NB4 (cell line): ENCODE measurements at places on chromosomes 11 and 22.

GRCh38 chr11:80007616-80008015 is 566.8 kb upstream of the TENM4 start:
- no peak for DNase-seq

- DNase-seq: no peak
These were observed 2.4 kb downstream of the OR52E1 start for GRCh38 chr11:5071799-5072198.

- no peak for DNase-seq
These were observed 435.2 kb upstream of the B3GAT1 start for GRCh38 chr11:134847083-134847715.

DNA sequence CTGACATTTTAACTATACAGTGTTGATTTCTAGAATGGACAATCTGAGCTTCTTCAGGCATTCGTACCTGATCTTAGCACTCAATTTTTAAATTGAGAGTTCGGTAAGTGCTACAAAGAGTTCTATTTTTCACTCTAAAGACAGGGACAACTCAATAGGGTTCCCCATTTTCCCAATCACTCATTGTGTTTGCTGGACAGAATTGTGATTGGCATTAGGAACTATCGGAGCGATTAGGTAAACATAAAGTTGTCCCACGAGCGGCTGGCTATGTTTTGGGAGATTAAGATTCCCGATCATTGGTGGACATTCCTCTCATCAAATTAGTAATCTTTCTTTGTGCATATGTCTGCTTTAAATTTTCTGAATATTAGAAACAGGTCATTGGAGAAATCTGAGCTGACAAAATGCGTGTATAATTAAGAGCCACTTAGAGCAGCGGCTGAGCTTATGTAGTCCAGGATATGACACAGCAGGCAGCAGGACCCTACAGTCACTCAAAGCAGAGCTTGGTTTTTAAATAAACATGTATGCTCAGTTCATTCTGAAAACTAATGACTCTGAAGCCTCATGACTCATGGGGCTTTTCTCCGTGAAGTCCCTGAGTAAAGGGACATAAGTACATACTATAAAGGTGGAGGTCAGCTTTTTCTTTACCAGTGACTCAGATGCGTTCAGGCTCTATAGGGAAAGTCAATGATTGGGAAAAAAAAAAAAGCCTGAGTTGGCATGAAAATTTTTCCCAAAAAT is 109.4 kb downstream of the GRIA4 start:
- DNase-seq: no peak

GRCh38 chr22:30362651-30363281 is 6.0 kb downstream of the CCDC157 start:
- DNase-seq: no peak

- no peak for DNase-seq
These were observed 76.5 kb downstream of the SWAP70 start for GRCh38 chr11:9740202-9740883.

- peak; percentile 53 for DNase-seq
These were observed 25.4 kb downstream of the COA4 start for GRCh38 chr11:73851046-73851764.

DNA sequence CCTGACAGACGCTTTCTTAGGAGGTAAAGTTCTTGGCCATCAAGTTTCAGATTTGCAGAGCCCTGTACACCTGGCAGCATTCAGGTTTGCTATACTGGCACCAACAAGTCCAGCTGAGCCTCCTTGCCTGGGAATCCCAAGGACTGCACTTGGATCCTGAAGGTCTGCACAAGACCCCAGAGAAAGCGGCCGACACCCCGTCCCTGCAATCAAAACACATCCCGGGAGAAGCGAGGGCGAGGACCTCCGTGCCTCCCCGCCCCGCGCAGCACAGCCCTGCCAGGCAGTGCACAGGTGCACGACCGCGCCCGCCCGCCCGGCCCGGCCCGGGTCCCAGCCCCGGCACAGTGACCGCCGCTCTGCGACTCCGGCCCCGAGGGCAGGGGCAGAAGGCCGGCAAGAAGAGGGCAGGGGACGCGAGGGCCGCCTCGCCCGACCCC is 559 bp downstream of the MRTFA start:
- DNase-seq: no peak

- DNase-seq: peak; percentile 16
These were observed 27.6 kb downstream of the TENM4 start for GRCh38 chr11:79413268-79413667.

GRCh38 chr22:34973926-34974325 is 92.0 kb upstream of the ISX start:
- no peak for DNase-seq

GRCh38 chr11:62496676-62497075 is 49.9 kb downstream of the AHNAK start:
- no peak for DNase-seq

DNA sequence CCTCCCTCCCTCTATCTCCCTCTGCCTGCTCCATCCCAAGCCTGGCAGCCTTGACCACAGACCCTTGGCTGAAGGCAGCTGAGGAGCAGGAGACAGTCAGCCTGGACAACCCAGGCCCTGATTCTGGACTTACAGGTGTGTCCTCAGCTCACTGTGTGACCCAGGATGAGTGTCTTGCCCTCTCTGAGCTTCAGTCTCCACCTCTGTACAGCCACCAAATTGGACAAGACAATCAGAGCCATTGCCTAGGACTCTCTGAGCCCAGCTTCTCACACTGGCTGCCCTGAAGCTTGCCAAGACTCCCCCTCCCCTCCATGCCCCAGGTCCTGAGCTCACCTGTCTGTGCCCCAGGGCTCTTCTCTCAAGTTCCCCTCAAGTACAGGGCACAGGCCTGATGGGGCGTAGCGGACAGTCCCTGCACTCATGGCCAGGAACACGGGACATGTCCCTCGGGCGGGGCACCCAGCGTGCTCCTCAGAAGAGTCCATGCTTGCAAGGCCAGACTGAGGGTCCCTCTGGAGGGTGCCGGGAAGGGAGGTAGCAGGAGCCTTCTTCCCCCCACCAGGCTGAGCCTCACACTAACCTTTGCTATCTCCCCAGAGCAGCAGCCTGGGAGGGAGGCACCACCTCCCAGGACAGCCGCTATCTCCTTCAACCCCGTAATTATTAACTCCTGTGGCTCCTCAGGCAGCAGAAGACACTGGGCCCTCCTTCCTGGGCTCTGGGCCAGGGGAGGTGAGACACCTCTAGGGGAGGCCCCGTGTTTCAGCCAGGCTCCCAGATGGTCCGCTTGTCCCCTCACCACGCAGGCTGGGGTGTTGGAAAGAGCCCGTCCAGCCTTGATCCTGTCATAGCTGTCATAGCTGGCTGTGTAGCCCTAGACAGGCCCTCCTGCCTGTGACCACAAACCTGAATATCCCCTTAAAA is 2.6 kb upstream of the RAB3IL1 start:
- DNase-seq: no peak

DNA sequence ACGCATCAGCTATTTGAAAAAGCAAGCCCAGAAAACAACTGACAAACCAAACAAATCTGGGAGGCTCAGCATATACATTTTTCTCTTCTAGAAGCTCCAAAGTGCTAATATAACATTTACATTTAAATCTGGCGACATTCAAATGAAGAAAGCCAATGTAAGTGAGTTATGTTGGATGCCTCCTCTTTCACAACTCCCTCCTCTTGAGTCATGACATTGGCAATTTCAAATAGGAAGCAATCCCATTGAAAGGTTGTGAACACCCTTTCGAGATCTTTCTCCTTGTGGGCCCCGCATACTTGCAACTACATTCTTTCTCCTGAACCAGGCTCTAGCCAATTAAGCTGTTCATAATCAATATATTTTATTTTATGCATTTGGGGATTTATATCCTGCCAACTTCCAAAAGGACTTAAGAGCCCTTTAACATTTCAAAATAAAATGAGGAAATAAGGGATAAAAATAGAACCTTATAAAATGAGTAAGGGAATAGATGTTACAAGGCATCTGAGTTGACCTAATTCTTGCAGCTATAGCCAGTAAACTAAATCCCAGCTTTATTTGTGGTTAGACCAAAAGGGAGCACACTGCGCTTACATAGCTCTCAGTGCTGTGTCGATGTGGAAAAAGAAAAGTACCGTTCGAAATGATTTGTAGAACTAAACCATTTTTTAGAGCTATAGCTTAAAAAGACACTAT is 129.5 kb upstream of the SESN3 start:
- DNase-seq: peak; percentile 84

DNA sequence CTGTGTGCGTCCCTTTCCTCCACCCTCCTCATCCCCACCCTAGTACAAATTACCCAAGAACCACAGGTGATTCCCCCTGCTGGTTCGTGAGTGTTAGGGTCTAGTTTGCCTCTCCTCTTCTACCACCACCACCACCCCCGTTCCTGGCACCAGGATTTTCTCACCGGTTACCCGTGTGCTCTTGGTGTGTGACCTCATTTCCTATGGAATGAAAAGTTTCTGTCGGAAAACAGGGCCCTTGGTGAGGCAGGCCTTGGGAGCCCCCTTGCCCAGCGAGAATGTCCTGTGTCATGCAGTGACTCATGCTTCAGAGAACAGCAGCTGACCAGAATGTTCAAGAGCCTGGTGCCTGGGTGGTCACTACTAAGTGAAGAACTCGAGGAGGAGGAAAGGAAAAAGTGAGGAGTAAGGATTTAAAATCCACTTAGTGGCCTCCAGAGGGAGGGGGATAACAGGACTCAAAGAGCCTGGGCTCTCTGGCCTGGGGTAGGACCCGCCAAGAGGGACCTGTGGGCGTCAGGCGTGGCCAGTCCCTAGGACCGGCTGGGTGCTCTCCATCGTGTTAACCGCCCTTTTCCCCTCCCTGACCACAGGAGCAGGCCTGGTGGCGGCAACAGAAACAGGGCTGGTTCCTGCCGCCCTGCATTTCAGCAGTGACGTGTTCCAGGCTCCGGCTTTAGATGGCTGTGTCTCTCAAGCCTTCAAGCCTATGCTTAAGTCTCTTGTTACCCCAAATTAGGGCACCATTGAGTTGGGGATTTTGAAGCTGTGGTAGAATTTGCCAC is 30.2 kb downstream of the C22orf31 start:
- no peak for DNase-seq

DNA sequence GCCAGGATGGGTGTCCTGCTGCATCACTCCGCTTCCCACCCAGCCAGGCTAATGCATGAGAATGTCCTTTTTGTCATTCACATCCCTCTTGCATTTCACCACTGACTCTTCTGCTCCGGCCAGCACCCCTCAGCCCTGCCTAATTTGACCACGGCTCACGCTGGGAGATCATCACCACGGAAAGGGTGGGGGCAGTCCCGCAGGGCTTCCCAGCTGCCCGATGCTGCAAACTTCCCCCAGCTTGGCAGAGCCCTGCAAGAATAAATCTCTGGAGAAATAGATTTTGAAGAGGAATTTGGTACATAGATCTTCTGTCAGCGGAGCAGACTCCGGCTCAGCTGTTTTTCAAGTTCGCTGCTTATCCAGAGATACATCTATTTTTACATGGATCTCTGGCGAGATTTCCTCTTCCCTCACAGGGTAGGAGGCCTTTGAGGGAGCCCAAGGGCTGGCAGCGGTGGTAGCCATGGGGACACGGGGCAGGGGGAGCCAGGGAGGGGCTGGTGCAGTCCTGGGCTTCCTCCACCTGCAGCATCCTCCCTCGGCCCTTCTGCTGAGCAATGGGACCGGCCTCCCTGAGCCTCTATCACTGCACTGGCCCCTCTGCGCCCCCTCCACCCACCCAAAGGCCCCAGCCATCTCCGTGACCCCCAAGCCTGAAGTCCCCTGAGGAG is 62.6 kb downstream of the BUD13 start:
- no peak for DNase-seq

DNA sequence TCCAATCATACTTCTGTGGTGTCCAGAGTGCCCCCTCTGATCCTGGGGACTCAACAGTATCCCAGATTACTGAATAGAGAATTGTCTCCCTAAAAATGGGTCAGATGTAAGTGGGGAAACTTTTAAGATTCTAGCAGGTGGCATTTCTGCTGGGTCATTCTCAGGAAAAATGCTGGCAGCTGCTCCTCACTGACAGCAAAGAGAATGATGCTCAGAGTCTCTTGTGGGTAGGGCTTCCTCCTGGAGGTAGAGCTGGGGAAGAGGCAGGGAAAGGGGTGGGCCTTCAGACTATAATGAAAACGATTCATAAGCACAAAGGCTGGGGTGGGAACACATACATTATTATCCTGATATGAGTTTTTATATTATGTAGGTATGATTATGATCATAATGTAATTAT is 647.2 kb downstream of the NELL1 start:
- DNase-seq: no peak

DNA sequence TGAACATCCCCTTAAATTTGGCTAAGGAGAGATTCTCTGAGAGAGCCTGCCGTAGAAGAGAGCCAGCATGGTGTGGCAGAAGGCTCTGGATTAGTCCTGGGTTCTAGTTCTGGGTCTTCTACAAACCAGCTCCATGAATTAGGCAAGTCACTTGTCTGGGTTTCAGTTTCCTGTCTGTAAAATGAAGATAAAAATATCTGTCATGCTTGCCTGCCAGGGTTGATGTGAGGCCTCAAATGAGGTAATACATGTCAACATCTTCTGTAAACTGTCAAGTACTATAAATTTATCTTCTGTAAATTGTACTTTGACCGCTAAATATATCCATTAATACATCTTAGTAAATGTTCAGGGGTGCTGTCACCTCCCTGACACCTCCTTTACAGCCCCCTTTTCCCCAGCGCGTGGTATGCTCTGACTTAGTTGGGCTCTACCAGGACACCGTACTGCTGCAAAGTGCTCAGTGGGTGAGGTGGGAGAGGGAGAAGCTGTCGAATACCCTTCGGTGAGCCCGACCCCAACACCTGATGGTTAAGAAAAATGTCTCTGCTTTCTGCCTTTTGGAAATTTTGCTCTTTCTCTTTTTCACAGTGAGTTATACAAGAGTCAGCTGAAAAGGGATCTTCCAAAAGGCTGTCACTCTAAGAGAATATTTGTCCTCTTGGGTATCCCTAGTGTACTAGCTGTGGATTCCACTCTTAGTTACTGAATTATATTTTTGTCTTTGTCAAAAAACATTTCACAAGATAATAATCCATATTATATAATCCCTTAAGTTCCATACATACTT is 15.0 kb downstream of the RBX1 start:
- peak; percentile 26 for DNase-seq

GRCh38 chr11:109864151-109864661 is 229.0 kb upstream of the ZC3H12C start:
- no peak for DNase-seq

DNA sequence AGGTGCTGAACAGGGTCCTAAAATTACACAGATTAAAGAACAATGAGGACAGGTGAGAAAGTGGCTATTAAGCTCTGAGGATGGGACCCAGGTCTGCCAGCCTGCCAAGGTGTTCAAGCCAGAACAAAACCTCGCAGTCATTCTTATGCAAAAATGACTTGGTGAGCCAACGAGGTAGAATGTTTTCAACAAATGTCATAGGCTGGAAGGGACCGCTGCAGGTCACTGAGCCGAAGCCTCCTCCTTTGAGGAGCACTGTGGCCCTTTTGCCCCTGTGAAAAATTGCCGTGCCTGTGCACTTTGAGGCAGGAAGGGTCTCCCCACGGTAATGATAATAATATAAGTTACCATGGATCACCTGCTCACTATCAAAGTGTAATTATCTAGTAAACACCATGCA is 216.2 kb downstream of the DSCAML1 start:
- DNase-seq: no peak

- DNase-seq: no peak
These were observed 27.3 kb upstream of the MUC5AC start for GRCh38 chr11:1130276-1131032.

GRCh38 chr11:17812091-17812864 is 77.7 kb downstream of the KCNC1 start:
- DNase-seq: no peak

GRCh38 chr11:133605482-133605881 is 73.2 kb upstream of the OPCML start:
- DNase-seq: no peak
